ENCODE measurements at places on chromosomes 3 and 15. TPM values are rescaled to one million over a fixed set of nuclear protein-coding genes. Genes with fewer than 3 reads are reported as not detected.

DNA sequence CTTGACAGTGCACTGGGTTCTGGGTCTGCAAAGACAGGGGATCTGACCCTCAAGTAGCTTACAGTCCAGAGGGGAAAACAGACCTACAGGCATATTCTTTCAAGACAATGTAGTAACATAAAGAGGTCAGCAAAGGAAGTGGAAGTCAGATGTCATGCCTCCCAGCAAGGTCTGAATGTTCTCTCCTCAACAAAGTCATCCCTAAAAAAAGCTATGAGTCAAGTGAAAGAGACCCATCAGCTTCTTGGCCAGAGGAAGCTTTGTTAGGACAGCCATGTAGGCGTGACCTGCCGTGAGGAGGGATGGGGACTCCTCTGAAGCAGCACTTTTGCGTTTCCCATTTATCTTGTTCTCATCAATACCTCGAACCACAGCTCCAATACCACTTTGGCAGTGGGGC, 331.6 kb upstream of the NR2F2 start:
- H3K36me3 ChIP-seq, result no peaks in the 10 kb centered on the region
- DNase-seq, result no peak
- H3K27ac ChIP-seq, result no peak overlapping the region

DNA sequence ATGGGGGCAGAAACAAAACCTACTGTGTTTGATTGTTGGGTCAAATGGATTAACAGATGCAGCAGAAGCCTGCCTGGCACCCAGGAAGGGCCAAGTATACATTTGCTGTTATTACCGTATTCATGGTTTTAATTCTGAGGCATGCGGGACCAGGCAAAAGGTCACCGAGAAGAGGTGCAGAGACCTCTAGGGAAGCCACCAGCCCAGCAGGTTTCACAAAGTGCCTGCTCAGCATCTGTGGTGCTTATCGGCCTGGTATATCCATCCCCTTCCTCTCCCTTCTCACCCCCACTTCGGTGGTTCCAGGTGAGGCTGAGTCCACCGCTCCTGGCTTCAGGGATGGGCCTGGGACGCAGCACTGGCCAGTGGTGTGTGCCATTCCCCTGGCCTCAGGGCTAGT, 13.1 kb downstream of the TPRA1 start:
- H3K4me3 ChIP-seq, result no peak overlapping the region
- H3K36me3 ChIP-seq, result peaks cover 27% of the 10 kb centered on the region
- H3K27ac ChIP-seq, result no peak overlapping the region
- DNase-seq, result no peak

FBXO40 gene
- 81.6 TPM for total RNA-seq

GRCh38 chr3:15694628-15695027, 93.1 kb downstream of the BTD start:
- no peaks in the 10 kb centered on the region for H3K27me3 ChIP-seq
- H3K4me3 ChIP-seq, result no peak overlapping the region
- no peak for DNase-seq
- H3K36me3 ChIP-seq, result no peaks in the 10 kb centered on the region
- H3K27ac ChIP-seq, result no peak overlapping the region

All from right atrium auricular region (tissue), 2 donors.